ENCODE measurements at places on chromosomes 6 and 20.

GRCh38 chr6:113011389-113011788, 664.3 kb downstream of the RFPL4B start:
- DNase-seq: no peak

GRCh38 chr6:40323881-40324634, 263.1 kb downstream of the LRFN2 start:
- no peak for DNase-seq

DNA sequence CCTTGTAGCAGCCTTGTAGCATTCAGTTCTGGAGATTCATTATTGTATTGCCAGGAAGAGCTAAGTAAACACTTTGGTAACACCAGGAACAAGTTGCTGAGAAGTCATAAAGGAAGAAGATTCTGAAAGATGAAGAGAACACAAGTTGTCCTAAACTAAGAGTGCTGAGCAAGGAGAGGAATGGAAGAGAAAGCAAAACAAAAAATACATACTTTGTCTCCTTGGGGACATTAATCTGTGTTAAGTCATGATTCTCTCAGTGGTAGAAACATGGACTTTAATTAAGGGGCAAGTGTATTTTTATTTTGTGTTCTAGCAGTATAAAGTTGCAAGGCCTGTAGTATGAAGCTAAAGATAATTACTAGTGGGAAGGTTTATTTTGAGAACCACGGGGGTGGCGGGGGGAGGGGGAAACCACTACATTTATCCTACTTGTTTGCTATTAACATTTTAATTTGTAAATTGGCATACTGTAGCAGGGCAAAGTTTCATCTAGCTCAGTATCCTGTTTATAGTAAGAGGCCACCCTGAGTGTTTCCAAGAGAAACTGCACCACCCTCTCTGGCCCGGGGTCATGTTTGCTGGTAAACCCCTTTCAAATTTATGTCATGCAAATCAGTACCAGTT, 463.0 kb downstream of the CDKAL1 start:
- no peak for DNase-seq

GRCh38 chr20:62508641-62509051, 32.9 kb upstream of the GATA5 start:
- DNase-seq: no peak

GRCh38 chr6:147058786-147059385, 145.3 kb upstream of the STXBP5 start:
- no peak for DNase-seq

DNA sequence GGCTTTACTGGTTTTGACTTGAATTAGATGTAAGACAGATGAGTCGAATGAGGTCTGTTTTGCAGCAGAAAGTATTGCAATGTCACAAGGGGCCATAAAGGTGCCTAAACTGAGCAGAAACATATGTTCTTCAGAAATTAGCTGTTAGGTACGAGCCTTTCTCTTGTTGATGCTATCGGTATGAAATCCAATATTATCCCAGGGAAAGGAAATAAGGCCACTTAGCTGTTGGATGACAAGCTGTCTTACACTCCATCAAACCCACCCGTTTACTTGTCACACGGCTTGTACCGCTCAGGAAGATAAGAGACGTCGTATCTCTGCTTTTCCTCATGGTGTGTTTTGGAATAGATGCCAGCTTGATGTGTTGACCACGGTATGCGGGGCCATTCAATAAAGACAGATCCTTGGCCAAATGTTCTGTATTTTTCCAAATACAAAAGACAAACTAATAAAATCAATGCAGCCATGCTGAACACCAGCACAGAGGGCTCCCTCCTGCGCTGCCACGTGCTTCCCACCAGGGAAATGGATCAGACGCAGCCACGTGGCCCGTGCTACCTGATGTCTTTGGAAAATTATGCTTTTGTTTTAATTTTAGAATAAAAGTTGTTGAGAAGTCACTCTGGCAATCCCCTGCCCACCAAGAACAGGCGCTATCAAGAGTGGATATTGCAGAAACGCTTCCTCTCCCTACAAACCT, 255.9 kb upstream of the SULF2 start:
- no peak for DNase-seq

DNA sequence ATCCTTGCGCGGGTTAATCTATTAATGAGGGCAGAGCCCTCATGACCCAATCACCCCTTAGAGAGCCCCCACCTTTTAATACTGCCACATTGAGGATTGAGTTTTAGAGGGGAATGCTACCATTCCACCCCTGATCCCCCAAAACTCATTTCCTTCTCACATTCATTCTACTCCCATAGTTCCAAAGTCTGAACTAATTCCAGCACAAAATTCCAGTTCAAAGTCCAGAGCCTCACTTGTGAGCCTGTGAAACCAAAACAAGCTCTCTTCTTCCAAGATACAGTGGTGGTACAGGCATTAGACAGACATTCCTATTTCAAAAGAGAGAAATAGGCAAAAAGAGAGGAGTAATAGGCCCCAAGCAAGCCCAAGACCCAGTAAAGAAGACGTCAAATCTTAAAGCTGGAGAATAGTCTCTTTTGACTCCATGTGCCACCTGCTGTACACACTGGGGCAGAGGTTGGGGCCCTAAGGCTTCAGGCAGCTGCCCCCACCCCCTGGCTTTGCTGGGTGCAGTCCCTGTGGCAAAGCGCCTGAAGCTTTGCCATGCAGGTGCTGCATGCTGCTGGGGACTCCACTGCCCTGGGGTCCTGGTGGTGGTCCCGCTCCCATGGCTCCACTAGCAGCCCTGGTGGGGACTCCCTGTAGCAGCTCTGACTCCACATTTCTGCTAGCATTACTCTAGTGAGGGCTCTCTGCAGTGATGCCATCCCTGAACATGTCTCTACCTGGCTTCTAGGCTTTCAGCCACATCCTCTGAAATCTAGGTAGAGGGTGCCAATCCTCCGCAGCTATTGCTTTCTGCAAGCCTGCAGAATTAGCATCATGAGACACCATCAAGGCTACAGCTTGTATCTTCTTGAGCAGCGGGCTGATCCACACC, 41.3 kb downstream of the RSPH3 start:
- no peak for DNase-seq

GRCh38 chr20:51756653-51757052, 11.5 kb downstream of the ATP9A start:
- DNase-seq: no peak

GRCh38 chr20:10398834-10399369, 35.1 kb downstream of the MKKS start:
- no peak for DNase-seq

DNA sequence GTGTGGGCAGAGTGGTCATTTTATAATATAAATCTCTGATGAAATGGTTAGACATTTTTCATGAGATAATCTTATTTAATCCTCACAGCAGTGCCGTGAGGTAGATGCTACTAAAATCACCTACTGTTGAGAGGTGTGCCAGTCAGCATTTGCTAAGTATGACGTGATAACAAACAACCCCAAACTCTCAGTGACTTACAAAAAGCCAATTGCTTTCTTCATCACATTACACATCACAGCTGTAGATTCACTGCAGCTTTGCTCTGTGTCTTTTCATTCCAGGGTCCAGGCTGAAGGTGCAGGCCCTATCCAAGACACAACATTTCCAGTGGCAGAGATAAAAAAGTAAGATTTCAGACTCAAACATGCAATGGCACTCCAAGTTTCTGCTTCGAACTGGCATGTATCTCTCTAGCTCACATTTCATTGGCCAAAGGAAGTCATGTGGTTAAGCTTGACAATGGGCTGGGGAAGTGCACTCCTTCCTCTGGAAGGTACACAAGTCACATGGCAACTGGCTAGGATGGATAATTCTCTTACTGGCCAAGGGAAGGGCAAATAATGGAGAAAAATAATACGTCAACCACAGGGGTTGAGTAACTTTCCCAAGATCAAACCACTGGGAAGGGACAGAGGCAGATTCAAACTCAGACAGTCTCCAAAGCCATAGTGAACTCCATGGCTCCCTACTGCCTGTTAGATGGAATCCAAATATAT, 69.5 kb upstream of the EPB41L1 start:
- no peak for DNase-seq

DNA sequence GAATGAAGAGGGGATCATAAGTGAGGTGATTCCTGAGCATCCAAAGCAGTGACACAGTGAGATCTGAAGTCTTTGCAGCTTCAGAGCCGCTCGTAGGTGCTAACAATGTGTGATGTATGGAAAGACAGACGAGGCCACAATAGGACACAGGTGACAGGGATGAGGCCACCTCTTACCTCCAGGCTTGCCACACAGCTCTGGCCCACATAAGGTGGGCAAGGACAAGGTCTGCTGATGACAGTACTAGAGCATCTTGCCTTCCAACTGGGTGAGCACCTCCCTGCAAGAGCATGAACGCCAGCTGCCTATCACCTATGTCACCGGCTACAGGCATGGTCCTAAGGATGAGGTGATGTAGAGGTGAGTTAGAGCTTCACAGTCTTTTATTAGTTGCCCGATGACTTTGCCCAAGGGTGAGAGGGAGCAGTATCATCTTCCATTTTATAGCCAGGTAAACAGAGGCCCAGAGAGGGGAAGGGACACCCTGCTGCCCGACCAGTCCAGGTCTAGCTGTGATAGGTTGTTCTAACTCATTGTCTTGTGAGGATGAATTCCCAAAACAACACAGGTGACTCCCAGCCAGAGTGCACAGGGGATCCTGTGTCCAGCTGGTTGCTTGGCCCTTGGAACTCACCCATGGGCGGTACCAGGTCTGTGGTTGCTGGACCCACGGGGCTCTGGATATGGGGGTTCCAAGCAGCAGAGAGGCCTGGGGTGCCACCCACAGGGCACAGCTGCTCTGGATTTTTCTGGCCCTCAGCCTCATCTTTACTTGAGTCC, 6.2 kb upstream of the TGM6 start:
- no peak for DNase-seq

DNA sequence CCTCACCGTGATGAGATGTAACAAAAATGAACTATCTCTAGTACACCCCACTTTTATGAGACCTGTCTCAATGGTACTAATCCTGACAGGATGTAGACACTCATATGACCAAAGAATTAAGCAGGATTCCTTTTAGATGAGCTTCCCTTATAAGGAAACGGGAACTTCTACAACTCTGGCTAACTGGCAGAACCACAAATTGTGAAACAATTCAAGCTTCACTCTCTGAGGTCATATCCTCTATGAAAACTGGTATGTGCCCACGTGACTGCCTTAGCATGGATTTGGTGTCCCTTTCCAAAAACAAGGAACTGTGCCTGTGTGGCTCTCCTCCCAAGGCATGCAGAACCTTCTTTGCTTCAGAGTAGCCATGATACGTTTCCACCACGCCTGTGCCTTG, 14.1 kb upstream of the CPNE5 start:
- DNase-seq: peak; percentile 81

- DNase-seq: no peak
These were observed 145.8 kb downstream of the PACRG start for GRCh38 chr6:162873537-162873936.

GRCh38 chr20:62122654-62123449, 577 bp downstream of the LSM14B start:
- DNase-seq: no peak

- no peak for DNase-seq
These were observed 409.6 kb upstream of the CHD6 start for GRCh38 chr20:42027746-42028268.

DNA sequence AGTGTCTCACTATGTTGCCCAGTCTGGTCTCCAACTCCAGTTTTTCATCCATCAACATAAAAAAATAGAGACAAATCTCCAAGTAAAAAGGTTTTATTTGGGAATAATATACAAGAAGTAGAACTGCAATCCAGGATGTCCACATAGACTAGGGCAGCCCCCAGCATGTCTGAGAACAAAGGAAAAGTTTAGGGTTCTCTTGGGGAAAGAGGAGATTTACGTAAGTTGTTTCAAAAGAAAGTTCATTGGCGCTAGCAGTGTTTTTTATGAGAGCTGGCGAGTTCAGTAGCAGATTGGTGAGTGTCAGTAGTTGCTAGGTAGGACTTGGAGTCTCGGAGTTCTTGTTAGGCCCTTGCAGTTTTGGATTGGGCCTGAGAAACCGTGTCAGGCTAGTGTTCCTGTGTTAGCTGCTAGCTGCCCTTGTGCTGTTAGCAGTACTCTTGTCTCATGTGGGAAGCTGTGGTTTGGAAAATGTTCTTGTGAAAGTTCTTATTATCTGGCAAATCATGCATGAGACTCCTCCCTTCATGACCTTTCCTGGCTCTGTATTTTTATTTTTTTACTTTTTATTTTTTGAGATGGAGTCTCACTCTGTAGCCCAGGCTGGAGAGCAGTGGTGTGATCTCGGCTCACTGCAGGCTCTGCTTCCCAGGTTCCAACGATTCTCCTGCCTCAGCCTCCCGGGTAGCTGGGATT, 24.7 kb downstream of the TTLL9 start:
- DNase-seq: peak; percentile 50

- DNase-seq: no peak
These were observed 38.6 kb downstream of the RIPOR2 start for GRCh38 chr6:24897186-24897585.

- peak; percentile 95 for DNase-seq
These were observed 828 bp upstream of the DSTN start for GRCh38 chr20:17568972-17569521.

- DNase-seq: no peak
These were observed 140.9 kb downstream of the JARID2 start for GRCh38 chr6:15386756-15387112.

GRCh38 chr6:139742671-139743070, 368.2 kb upstream of the CITED2 start:
- DNase-seq: no peak

GRCh38 chr6:146950351-146950835, 253.8 kb upstream of the STXBP5 start:
- no peak for DNase-seq

DNA sequence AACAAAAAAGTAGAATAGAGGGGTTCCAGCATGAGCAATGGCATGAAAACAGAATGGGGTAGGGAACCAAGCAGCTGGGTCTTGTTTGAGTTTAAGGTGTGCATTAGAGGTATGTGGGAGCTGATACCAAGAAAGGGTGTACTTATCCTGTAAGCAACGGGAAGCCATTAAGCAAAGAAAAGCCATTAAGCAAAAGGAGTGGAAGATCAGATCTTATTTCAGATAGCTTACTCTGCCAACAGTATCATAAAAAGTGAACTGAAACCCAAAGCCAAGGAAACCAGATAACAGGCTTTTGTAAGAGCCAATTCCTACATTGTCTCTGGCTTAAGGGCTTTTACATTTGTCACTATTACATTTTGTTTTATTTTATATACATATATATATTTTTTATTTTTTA, 21.3 kb upstream of the BEND6 start:
- DNase-seq: no peak

- DNase-seq: no peak
These were observed 31.6 kb downstream of the CHRNA4 start for GRCh38 chr20:63329331-63330083.
